SJSA1 (cell line): ENCODE measurements at places on chromosomes 5 and 9. TPM values are rescaled to one million over a fixed set of nuclear protein-coding genes. Genes with fewer than 3 reads are reported as not detected.

CMBL gene
- total RNA-seq = 1.4 TPM in 1 of 2 replicates, not detected in the other

FAM221B gene
- not detected in 2 replicates for total RNA-seq

DNA sequence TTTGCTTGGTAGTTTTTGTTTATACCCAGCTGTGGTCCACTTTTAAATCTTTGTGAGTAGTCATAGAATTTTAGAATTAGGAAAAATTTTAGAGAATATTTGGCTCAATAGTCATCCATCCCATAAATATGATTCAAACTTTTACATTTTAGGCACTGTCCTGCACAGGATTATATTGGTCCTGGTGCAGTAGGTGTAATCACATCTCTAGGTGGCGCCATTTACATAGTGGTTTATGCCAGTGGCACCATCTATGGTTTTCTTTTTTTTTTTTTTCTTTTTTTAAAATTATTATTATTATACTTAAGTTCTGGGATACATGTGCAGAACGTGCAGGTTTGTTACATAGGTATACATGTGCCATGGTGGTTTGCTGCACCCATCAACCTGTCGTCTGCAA is 260.7 kb upstream of the KCNN2 start:
- DNase-seq = peak; percentile 56

SLC25A2 gene
- 0.11 and 0.75 TPM in 2 replicates for total RNA-seq

- no peak for DNase-seq
Observed at GRCh38 chr9:16526380-16526779, 344.1 kb downstream of the BNC2 start.

PITX1 gene
- total RNA-seq = 25.0 and 28.4 TPM in 2 replicates

CNTLN gene
- total RNA-seq = 3.7 and 6.9 TPM in 2 replicates

- DNase-seq = no peak
Observed at GRCh38 chr5:17302604-17303003, 85.2 kb downstream of the BASP1 start.

GRCh38 chr9:26335116-26335515 is 557.5 kb downstream of the CAAP1 start:
- DNase-seq = no peak

IQGAP2 gene
- total RNA-seq = 0.37 TPM in 1 of 2 replicates, not detected in the other

DNA sequence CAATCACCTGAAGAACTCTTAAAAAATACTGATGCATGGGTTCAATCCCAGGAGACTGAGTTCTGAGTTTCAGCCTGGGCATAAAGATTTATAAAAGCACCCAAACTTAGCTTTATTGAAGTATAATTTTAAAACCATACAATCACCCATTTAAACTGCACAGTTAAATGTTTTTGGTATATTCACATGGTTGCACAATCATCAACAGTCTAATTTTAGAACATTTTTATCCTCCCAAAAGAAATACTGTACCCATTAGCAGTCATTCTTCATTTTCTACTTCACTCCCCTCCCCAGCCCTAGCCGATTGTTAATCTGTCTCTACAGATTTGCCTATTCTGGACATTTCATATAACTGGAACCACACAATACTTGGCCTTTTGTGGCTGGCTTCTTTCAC is 141.7 kb downstream of the ARSB start:
- DNase-seq = no peak

KLF4 gene
- 1.00 and 1.5 TPM in 2 replicates for total RNA-seq

IL3 gene
- not detected in 2 replicates for total RNA-seq

PRXL2C gene
- total RNA-seq = 9.5 and 27.5 TPM in 2 replicates

GRCh38 chr9:81053298-81054025 is 635.9 kb downstream of the TLE1 start:
- DNase-seq = no peak

GRCh38 chr5:44046619-44047364 is 342.4 kb downstream of the FGF10 start:
- DNase-seq = no peak

- no peak for DNase-seq
Observed at GRCh38 chr5:131210151-131210510, 39.4 kb downstream of the LYRM7 start.

- DNase-seq = no peak
Observed at GRCh38 chr5:59418808-59419207, 474.7 kb downstream of the PDE4D start.

DNA sequence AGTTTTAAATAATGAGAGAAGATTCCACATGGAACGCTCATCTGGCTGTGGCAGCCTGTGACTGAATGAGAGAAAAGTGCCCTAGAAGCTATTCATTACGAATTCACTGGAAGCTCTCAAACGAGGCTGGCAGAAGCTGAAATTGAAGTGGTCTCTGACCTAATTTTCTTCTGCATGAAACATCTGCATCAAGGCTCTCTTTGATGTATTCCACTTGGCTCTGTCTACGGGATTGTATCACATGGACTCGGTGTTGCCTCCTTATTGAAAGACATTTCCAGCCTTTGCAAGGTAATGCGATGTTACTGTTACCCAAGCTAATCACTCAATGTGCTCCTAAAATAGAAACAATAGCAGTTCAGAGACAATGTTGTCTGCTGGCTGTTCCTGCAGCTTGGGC is 246.9 kb upstream of the ZNF462 start:
- DNase-seq = no peak

TRIM36 gene
- 0.22 and 1.3 TPM in 2 replicates for total RNA-seq

STING1 gene
- total RNA-seq = 46.6 and 49.2 TPM in 2 replicates

DNA sequence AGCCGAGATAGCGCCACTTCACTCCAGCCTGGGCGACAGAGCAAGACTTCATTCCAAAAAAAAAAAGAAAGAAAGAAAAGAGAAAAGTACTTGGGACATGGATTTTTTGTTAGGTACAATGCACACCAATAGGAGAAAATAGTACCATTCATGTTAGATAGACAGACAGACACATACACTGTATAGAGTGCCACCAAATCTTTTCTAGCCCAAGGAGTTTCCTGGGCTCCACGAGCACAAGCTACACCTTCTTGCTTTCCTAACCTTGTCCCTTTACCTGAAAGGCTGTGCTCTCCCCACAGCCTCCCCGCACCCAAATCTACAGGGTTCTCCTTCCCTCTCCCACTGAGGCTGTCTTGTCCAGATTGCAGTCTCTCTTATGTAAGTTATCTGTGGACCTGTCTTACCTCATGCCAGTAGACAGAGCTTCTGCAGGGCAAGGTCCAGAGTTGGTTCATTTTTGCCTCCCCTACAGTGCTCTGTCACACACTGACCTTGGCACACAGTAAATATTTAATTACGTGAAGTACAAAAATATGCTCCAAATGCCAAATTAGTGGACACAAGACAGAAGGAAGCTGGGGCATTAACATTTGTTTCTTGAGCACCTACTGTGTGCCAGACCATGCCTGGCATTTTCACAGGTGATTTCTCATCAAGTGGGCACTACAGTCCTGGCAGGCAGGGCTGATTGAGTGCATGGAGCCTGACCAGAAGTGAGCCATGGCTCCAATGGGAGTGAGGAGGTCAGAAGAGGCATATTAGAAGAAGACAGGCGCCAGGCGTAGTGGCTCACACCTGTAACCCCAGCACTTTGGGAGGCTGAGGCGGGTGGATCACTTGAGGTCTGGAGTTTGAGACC is 5.9 kb downstream of the ALAD start:
- no peak for DNase-seq
